Left renal cortex interstitium (tissue), 4 donors: ENCODE measurements at places on chromosomes 4 and X.

DNA sequence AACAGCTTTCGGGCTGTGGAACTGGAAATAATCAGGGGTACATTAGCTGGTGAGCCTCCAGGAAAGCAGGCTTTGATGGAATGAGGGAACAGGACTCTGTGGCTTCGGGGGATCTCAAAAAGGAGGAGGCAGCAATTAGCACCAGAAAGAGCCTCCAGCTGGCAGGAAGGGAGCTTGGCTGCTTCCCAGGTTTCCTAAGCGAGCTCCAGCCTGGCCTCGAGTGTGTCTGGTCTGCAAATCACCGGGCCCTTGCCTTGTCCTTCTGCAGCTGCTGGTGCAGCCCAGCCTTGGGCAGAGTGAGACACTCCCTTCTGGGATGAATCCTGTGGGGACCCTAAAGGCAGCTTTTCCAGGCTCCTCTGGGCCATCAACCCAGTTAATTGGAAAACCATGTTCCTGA lies 10.7 kb upstream of the PDHA1 start:
- DNase-seq, result no peak

- peak; percentile 50 for DNase-seq
Observed at GRCh38 chr4:99088023-99088449, 552 bp downstream of the ADH5 start.

DNA sequence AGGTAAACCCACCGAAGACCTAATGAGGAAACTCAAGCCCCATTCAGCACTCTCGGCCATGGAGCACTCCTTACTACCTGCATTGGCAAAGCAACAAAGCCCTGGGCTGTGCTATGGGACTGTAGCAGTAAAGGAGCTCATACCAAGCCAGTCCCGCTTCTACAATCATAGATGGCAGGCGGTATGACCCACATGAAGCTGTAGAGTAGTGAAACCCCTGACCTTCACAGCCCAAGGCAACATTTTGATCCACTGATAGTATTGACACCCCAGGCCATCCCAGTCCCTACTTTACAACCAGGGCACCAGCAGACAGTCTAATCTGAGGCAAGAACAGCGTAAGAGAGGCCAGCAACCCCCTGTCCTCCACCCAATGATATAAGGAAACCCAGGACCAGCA lies 25.2 kb downstream of the CENPC start:
- no peak for DNase-seq

DNA sequence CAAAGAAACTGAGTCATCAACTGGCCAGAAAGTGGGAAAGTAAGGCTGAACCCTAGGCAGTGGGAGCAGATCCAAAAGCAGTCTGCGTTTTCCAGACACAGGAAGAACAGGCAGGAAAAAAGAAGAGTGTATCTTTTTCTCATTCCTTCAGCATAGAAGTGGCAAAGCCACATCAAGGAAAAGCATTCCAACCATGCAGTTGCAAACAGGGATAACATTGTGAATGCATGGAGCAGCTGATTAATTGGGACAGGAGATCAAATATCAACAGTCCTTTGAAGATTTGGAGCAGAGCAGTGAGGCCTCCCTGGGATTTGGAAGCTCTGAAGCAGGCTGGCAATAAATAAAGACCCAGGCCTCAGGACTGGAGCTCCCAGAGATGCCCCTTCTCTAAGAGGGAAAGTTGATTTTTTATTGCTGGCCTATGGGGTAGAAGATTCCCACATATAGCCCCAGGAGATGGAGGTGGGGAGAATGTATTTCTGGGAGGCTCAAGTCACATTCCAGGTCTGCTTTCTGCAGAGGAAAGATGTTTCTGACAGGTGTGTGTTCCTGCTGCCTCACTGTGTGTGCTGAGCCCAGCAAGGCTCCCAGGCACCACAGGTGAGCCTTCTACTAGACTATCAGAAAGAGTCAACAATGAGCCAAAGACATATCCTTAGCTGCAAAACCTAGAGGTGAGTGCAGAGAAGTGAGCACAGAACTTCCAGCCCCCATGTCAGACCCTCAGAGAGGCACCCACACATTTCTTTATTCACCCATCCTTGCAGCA lies 222.5 kb downstream of the RAB28 start:
- DNase-seq, result peak; percentile 38

DNA sequence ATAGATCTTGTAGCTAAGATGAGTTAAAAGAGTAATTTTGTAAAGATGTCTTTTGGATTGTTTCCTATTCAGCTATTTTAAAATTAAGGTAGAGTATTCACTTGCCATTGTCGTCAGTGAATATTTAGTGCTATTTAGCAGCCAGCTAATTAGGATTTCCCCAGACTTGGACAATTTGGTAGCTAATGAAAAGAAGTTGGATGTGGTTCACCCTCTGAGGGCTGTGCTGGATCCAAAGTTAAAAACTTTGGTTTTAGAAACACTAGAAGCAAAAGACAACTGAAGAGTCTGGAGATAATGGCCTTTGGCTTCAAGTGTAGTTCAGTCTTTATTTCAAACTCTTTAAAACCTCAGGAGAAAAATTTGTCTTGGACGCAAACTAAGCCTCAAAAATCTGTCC lies 41.3 kb downstream of the ATG4A start:
- DNase-seq, result no peak

- no peak for DNase-seq
Observed at GRCh38 chr4:168765726-168766125, 244.3 kb downstream of the CBR4 start.

DNA sequence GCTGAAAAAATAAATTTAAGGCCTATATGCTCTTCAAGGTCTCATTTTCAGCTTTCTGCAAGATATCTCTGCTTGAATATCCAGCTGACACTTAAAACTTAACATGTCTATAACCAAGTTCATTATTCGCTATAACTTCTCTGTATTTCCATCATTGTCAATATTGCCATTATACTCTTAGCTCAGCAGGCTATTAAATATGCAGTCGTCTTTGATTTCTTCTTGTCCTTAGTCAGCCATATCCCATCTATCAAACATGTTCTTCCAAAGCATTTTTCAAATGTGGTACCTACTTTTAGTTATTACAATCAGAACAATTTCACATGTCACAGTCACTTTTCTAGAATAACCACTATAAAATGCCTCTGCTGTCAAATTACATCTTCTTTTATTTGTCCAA lies 1364.1 kb downstream of the ARAP2 start:
- no peak for DNase-seq
